HFF-Myc (cell line): ENCODE measurements at places on chromosomes 4 and X.

DNA sequence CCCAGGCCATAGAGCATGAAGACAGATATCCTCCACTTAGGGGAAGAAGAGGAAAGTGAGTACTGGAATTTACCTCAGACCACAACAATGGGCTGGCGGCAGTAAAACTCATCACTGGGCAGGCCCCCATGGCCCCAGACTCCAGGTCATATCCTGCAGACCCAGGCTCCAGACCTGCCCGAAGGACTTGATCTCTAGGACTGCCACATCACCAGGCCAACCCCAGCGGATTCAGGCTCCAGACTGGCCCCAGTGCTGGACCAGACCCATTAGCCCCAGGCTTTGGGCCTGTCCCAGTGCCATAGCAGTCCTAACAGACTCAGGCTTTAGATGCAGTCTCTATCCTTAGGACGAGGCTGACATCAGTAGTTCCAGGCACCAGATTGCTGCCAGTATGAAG, 190.6 kb downstream of the DLG3 start:
- DNase-seq = no peak

DNA sequence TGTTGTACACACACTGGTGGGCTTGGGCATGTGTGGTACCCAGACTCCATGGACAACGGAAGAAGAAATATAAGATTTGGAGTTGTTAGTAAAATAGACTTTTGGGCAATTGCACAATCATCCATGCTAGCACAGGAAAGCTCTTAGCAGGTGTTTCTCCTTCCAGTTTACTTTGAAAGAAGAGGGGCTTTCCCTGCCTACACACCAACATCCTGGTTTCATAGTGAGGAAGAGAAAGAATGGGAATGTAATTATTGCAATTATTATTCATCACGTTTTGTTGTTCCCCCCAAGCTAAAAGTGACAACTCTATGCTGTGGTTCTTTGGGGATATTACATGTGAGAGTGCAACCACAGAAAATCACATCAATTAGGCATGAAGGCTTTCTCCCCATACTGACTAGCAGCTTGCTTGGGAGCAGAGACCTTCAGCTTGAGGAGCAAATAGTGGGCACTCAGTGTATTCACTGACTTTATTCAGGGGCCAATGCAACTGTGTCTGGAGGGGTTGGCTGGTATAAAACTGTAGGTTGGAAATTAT, 57.2 kb upstream of the PUDP start:
- no peak for DNase-seq

- no peak for DNase-seq
Measured at GRCh38 chr4:94758141-94758699, 465 bp downstream of the BMPR1B start.

GRCh38 chr4:189117426-189117825, 823.2 kb upstream of the FRG1 start:
- no peak for DNase-seq

DNA sequence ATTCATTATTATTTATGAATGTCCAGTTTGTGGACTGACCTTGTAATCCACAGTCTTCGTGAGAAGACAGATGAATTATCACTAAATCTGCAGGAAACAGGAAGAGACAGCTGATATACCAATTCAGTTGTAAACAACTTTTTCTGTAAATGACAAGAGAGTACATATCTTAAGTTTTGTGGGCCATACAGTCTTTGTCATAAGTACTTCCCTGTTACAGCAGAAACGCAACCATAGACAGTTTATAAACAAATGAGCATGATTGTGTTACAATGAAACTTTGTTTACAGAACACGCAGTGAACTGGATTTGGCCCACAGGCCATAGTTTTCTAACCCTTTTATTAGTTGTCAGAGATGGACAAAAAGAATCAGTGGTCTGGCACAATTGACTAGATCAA, 443.4 kb downstream of the PDGFC start:
- DNase-seq = no peak

DNA sequence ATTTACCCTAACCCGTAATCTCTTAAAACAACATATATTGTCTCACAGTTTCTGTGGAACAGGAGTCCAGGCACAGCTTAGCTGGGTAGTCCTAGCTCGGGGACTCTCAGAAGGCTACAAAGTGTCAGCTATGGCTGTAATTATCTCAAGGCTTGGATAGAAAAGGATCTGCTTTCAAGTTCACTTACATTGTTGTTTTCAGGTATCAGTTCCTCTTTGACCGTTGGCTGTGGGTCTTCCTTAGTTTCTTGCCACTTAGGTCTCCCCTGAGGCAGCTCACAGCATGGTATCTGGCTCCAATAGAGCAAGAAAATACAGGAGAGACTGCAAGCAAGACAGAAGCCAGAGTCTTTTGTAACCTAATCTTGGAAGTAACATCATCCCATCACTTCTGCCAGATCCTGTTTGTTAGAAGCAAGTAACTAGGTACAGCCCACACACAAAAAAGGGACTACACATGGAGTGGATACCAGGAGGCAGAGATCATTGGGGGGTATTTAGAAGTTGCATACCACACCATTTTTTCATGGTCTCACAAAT, 137.0 kb downstream of the MAGEB5 start:
- DNase-seq = no peak

GRCh38 chr4:183303301-183303700, 16.8 kb downstream of the CLDN22 start:
- no peak for DNase-seq

DNA sequence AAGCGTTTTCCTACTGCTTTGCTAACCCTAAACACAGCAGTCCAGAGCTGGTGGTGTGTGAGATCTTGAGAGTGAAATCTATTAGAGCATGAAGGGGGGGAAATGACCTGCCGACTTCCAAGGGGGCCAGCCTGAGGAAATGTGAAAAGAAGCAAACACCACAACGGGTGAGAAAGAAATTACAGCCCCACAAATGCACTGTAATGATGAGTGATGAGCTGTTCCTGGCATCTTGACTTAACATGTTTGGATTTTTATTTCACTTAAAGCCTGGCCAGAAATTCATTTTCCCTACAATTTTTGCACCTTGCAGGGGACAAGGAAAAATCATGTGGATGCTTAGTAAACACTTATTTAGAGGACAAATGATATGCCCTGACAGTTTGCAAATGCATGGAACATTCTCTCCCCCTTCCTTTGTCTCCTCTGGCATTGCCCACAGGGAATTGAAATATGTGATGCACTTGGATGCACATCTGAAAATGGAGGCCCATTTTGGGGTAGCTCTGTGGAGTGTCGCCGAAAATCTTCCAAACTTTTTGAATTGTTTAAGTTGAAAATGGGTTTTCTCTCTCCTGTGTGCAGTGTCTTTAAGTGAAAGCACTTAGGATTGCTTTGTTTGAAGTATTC, 84.3 kb upstream of the TMEM150C start:
- no peak for DNase-seq

GRCh38 chr4:16896881-16897750, 1.3 kb downstream of the LDB2 start:
- peak; percentile 39 for DNase-seq

DNA sequence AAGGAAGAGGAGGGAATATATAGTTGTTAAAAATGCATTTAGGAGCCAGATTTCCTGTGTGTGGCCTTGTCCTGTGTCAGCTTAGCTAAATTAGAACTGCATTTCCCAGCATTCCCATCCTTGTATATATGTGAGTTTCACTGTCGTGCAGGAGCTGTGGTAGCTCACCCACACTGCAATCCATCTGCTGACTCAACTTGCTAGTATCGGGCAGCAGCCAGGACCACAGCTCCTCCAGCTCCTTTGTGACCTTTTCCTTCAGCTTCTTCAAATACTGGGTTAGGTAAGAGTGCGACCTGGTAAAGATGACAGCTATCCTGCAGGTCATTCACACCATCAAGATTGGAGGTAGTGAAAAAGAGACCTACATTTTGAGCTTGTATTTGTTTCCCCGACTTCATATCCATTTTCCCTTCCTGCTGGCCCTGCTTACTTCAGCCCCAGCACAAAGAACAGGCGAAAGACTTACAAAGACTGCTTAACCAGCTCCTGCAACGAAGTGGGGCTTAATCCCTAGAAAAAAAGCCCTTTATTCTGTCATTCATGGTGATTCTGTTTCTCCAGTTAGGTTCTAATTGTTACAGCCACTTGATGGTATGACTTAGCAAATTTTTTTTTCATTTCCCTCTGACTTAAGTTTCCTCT, 11.4 kb downstream of the ASIC5 start:
- no peak for DNase-seq

GRCh38 chr4:121050300-121050699, 22.0 kb downstream of the NDNF start:
- DNase-seq = no peak

- DNase-seq = no peak
Measured at GRCh38 chrX:101605728-101606127, 12.1 kb downstream of the ARMCX6 start.

- no peak for DNase-seq
Measured at GRCh38 chr4:25063116-25063515, 32.4 kb upstream of the LGI2 start.

DNA sequence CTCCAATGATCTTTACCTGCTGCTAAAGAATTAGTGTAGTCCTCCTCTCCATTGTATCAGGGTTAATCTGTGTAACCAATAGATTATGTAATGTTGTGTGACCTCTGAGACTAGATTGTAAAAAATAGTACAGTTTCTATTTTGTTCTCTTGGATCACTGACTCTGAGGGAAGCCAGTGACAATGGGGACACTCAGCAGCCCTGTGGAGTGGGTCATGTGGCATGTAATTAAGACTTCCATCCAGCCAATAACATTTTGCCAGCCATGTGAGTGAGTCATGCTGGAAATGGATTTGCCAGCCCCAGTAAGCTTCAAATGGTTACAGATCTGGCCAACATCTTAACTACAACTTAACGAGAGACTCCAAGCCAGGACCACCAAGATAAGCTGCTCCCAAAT, 332.3 kb downstream of the PTTG2 start:
- DNase-seq = no peak

GRCh38 chr4:182048871-182049270, 194.3 kb upstream of the TENM3 start:
- DNase-seq = no peak

- DNase-seq = peak; percentile 1
Measured at GRCh38 chrX:135931644-135932487, 38.4 kb downstream of the SAGE1 start.

- no peak for DNase-seq
Measured at GRCh38 chr4:161208564-161208963, 955.2 kb downstream of the FSTL5 start.

DNA sequence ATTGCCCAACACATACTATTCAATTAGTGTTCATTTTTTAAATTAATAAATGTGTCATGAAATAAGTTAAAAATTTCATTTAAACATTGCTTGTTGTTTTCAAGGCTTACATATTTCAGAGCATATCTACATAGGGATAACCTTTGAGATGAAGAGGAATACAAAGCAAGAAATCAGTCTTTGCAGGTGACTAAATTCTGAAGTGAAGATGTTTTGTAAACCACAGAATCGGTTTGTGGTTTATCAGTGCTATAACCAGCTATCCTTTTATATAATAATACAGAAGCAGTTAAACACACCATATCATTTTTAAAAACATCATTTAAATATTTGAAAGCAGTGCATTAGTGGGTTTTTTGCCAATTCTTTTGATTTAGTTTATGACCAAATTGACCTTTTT, 26.9 kb downstream of the FAM241A start:
- DNase-seq = no peak

GRCh38 chr4:84678976-84679744, 96.2 kb downstream of the CDS1 start:
- DNase-seq = no peak

DNA sequence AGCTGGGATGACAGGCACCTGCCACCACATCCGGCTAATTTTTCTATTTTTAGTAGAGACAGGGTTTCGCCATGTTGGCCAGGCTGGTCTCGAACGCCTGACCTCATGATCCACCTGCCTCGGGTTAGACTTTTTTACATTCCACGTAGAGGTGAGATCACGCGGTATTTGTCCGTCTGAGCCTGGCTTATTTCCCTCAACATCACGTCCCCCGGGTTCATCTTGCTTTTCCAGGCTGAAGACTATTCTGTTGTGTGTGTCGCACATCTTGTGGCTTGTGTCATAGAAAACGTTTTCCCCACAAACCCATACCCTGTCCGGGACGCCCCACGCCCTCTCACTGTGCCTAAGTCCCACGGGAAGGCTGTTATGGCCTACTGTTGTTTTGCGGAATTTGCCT, 185.3 kb downstream of the CRLF2 start:
- DNase-seq = no peak

DNA sequence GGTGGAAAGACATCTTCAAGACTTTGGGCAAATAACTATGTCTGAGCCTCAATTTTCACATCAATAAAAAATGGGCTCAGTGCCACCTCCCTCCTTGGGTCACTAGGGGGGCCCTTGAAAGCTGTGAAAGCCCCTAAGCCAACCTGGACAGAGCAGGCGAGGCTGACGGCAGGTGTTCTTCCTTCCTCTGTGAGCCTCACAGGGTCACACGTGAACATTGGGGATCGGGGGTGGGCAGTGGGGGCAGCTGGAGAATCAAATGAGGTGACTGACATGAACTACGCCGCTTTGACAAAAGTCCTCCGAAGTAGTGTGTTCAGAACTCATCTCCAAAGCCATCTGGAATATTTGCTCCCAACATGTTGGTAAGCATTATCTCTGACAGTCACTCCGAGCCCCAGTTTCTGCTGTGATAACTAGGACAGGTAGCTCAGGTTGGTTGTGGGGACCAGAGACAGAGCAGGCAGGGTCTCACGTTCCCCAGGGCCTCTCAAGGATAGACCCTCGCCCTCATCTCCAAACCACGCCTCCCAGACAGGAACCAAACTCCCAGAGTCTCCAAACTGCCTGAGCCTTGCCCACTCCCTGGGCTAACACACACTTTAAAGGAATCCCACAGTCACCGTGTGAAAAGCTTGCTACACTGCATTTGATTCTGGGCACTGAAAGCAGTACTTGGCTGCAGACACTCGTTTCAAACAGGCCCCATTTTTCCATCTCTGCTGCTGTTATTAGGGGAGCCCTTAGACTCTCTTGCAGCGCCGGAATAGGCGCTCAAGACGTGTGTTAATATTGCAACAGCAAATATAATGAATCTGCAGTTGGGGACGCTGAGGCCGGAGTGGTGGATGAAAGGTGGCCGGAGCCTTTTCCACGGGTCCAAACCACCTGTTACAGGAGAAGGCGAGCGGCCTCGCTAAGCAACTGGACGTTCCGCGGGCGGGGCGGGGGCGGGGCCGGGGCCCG, 717 bp upstream of the WFS1 start:
- DNase-seq = no peak

GRCh38 chr4:89358935-89359638, 51.5 kb upstream of the GPRIN3 start:
- no peak for DNase-seq

DNA sequence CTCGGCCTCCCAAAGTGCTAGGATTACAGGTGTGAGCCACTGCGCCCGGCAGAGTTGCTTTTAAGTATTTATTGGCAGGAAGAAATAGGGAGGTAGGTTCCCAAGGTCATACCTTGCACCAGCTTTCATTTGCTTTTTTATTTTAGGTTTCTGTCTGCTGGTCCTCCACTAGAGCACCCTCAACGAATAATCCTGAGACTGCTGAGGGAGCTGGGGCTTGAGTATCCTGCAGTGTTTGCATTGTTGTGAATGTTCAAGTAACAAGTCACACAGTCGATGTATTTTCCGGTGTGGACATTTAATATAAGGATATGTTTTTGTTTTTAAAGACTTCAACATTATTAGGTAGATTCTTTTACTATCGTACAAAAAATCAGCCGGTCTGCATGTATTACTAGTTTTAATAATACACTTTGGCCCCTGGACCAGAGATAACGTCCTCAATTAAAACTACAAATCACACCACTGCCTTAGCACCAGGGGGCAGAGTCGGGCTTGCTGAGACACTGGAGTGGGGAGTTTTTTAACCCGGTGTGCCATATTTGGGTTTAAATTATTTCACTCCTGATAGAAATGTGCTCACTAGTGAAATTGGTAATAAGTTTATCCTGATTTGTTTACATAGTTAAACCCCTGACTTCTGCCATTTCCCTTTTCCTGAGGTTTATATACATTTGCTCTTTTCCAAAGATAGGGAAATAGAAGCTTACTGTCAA, 11.6 kb downstream of the SMIM20 start:
- no peak for DNase-seq
